Type B pancreatic cell (in vitro differentiated cells): ENCODE measurements at places on chromosomes 3 and 15. TPM values are rescaled to one million over a fixed set of nuclear protein-coding genes. Genes with fewer than 3 reads are reported as not detected.

- DNase-seq, result no peak
These were observed 118.2 kb upstream of the STRIT1 start for GRCh38 chr3:155411500-155412223.

DNA sequence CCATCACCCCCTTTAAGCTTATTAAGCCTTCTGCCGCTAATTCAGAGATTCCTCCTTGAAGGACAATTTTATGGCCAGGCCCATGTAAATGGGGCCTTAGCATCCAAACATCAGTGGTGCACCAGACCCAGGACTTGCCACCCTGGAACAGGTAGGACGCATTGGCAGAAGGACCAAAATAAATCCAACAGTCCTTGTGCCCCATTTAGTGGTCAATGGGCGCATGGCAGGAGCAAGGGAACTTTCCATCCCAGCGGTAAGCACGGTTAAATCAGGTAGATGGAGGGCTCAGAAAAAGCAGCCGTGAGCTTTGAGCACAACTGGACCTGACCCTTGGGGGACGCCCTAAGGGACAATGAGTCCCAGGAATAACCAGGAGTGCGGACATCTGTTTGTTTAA lies 540.8 kb upstream of the ROBO1 start:
- DNase-seq, result no peak

GRCh38 chr3:178485756-178486155 lies 50.5 kb upstream of the KCNMB2 start:
- DNase-seq, result no peak

DNA sequence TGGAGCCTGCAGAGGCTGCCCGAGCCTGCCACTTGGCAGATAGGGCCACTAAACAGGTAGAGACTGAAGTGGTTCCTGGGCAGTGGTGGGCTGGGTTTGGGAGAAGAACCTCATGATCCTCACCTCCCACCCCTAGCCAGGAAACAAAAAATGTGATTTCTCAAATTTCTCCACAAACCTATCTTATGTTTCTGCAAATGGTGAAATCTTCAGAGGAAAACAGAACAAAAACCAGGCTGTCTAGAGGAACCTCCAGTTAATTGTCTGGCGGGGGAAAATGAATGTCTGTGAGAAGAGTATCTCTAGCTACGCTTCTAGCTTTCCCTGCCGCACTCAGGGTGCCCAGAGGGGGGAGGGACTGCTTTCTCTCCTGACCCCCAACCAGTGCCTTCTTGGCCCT lies 55.9 kb downstream of the TRA2B start:
- DNase-seq, result no peak

The EPHA6 gene
- total RNA-seq, result 9.9 and 15.4 TPM in 2 replicates

The BCL2A1 gene
- total RNA-seq, result not detected in 2 replicates
